ENCODE measurements at places on chromosomes 5 and 9. TPM values are rescaled to one million over a fixed set of nuclear protein-coding genes. Genes with fewer than 3 reads are reported as not detected.

The CENPH gene
- total RNA-seq = 35.6 TPM

The TAF1L gene
- total RNA-seq = not detected

The GNA14 gene
- total RNA-seq = 0.15 TPM

The DMRTA1 gene
- 1.8 TPM for total RNA-seq

The ADAMTSL1 gene
- not detected for total RNA-seq

The PTPN3 gene
- total RNA-seq = 10.4 TPM

The CCNO gene
- total RNA-seq = 12.3 TPM

The GKAP1 gene
- total RNA-seq = 5.2 TPM

The HCN1 gene
- total RNA-seq = 0.36 TPM

The CDH9 gene
- total RNA-seq = 0.10 TPM

The IL5 gene
- total RNA-seq = not detected

GRCh38 chr5:74667396-74667795 lies 17.6 kb upstream of the HEXB start:
- no peaks in the 10 kb centered on the region for H3K4me1 ChIP-seq
- H3K27ac ChIP-seq = no peak overlapping the region
- no peak overlapping the region for H3K4me3 ChIP-seq
- H3K36me3 ChIP-seq = no peaks in the 10 kb centered on the region
- H3K27me3 ChIP-seq = peaks cover 2% of the 10 kb centered on the region

GRCh38 chr5:74570250-74570649 lies 70.3 kb downstream of the ENC1 start:
- no peak overlapping the region for H3K4me3 ChIP-seq
- H3K4me1 ChIP-seq = no peaks in the 10 kb centered on the region
- no peak overlapping the region for H3K27ac ChIP-seq
- no peaks in the 10 kb centered on the region for H3K27me3 ChIP-seq
- no peak for DNase-seq
- H3K36me3 ChIP-seq = no peaks in the 10 kb centered on the region

- no peak for DNase-seq
- peak overlapping the region; percentile 84 for H3K27ac ChIP-seq
- H3K27me3 ChIP-seq = no peaks in the 10 kb centered on the region
- H3K4me1 ChIP-seq = peaks cover 19% of the 10 kb centered on the region
- H3K36me3 ChIP-seq = no peaks in the 10 kb centered on the region
- H3K4me3 ChIP-seq = peak overlapping the region; percentile 86
Observed at GRCh38 chr5:90473396-90474234, 956 bp downstream of the MBLAC2 start.

GRCh38 chr9:88786291-88787079 lies 204.8 kb upstream of the S1PR3 start:
- no peaks in the 10 kb centered on the region for H3K4me1 ChIP-seq
- H3K27me3 ChIP-seq = no peaks in the 10 kb centered on the region
- no peak for DNase-seq

GRCh38 chr5:14032918-14033317 lies 88.4 kb upstream of the DNAH5 start:
- H3K27ac ChIP-seq = peak overlapping the region; percentile 100
- H3K4me3 ChIP-seq = no peak overlapping the region
- DNase-seq = no peak
- H3K36me3 ChIP-seq = no peaks in the 10 kb centered on the region

GRCh38 chr9:89634995-89635742 lies 30.4 kb downstream of the GADD45G start:
- no peaks in the 10 kb centered on the region for H3K27me3 ChIP-seq
- H3K27ac ChIP-seq = no peak overlapping the region
- DNase-seq = no peak
- H3K4me3 ChIP-seq = no peak overlapping the region

DNA sequence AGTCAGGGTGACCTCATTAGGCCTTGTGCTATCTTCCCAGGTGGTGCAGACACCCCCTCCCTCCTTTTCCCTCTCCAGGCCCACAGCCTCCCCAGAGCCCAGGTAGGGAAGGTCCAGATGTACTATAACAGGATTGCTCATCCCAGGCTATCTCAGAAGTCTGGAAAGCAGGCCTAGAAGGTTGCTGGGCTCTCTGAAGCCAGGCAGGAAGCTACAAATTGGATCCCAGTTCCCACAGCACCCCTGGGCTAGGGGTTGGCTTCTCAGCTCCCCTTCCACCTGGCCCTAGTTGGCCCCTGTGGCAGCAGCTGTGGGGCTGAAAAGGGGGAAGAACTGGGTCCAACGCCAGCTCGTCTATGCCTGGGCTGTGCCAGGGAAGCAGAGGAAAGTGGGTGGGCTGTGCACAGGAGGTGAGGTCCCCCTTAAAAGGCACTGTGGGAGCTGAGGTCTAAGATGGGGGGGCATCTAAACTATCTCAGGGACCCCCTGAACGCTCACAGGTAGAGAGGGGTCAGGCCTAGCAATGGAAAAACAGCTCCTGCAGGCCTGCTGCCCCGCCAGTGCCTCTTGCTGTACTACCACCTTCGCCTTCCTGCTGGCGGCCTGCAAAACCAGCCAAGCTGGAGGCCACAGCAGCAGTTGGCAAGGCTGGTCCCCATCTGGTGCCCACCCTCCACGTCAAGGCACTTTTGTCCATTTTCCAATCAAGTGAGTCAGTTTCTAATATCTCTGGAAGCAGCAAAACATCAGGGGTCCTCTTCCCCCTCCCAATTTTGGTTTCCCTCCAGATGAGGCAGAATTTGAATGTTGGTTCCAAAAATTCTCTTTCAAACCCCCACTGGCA lies 13.3 kb upstream of the PSMD5 start:
- no peaks in the 10 kb centered on the region for H3K27me3 ChIP-seq
- no peak for DNase-seq
- no peak overlapping the region for H3K27ac ChIP-seq
- H3K4me1 ChIP-seq = no peaks in the 10 kb centered on the region
- H3K36me3 ChIP-seq = no peaks in the 10 kb centered on the region

DNA sequence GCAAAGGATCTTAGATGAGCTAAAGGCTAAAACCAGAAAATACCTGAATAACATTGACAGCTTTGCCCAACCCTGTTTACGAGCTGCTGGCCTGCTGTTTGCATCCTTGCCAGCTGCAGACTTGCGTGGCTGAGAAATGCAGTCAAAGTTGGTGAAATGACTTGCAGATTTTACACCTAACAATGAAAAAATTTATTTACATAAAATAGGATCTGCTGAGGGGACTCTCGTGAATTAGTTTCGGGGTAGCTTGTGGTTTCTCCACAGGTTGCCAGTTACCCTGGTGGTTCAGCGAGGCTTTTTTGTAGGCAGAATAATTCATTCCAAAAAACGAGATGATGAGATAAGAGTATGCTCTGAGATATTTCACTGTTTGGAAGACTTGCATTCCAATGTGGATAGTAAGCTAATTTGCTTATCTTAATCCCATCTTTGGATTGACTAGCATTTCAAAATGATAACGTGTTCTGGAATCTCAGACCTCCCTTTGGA lies 65.7 kb upstream of the FANCC start:
- DNase-seq = no peak
- H3K4me1 ChIP-seq = peaks cover 26% of the 10 kb centered on the region
- no peaks in the 10 kb centered on the region for H3K27me3 ChIP-seq

DNA sequence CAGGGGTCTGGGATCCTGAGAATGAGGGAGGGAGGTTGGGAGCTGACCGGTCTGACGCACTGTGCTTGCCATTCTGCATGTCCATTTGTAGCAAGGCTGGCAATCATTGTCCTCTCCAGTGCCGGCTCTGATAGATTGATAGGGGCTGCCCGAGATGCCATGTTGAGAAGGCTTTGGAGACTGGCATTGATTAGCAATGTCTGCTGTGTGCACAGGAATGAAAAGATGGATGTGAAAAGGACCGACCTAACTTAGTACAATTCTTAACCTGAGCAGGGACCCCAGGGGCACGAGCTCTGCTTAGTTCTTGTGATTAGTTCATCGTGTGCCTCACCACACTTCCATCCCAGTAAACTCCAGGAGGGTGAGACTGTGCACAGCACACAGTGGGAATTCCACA lies 17.0 kb downstream of the NEK6 start:
- DNase-seq = no peak
- H3K4me1 ChIP-seq = peaks cover 53% of the 10 kb centered on the region
- H3K4me3 ChIP-seq = no peak overlapping the region
- H3K27me3 ChIP-seq = no peaks in the 10 kb centered on the region
- H3K36me3 ChIP-seq = no peaks in the 10 kb centered on the region

DNA sequence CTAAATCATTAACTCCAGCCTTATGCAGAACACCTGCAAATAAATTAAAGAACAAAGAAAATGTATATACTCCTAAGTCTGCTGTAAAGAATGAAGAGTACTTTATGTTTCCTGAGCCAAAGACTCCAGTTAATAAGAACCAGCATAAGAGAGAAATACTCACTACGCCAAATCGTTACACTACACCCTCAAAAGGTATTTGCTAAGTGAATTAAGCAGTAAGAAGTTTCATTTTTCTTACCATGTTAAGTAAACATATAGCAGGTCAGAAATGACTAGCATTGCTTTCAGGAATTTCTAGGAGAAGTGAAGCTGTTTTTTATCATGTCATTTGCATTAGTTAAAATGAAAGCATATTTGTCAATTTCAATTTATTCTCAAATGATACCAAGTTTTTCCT lies 92.7 kb downstream of the MELK start:
- H3K4me3 ChIP-seq = no peak overlapping the region
- H3K27me3 ChIP-seq = no peaks in the 10 kb centered on the region
- H3K4me1 ChIP-seq = peaks cover 10% of the 10 kb centered on the region
- DNase-seq = no peak
- H3K36me3 ChIP-seq = peaks cover 23% of the 10 kb centered on the region

DNA sequence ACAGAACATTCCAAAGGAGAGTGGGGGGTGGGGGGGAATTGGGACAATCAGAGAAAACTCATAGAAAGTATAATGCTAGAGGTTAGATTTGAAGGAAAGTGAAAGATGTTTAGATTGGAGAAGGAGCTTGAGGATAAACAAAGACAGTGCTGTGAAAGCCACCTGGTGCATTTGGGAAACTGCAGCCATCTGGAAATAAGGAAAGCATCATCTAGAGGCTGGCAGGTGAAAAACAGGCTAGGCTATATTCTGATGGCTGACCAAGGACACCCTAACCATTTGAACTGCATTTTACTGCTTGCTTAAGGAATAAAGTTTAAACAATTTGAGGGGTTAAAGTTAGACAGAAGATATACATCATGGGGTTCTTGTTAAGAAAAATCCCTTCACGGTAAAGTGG lies 296.4 kb downstream of the CETN3 start:
- H3K4me1 ChIP-seq = no peaks in the 10 kb centered on the region
- no peaks in the 10 kb centered on the region for H3K27me3 ChIP-seq
- no peak overlapping the region for H3K27ac ChIP-seq

GRCh38 chr9:136407911-136408310 lies 2.5 kb downstream of the ENTR1 start:
- no peak overlapping the region for H3K4me3 ChIP-seq
- no peaks in the 10 kb centered on the region for H3K27me3 ChIP-seq
- peaks cover 6% of the 10 kb centered on the region for H3K4me1 ChIP-seq
- H3K27ac ChIP-seq = no peak overlapping the region
- DNase-seq = no peak

DNA sequence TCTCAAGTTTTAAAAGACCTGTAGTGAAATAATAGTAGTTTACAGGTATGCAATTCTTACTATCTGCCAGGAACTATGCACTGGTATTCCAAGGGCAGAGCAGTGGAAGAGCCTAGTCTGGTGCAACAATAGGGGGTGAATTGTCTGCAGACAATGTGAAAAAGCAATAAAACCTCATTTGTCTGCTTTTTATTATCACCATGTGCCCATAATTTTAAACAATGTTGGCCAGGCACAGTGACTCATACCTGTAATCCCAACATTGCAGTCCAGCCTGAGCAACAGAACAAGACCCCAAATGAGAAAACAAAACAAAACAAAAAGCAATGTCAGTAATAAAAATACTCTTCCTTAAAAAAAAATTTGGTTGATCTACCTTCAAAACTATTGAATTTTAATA lies 12.2 kb upstream of the SLC44A1 start:
- no peak for DNase-seq
- H3K4me3 ChIP-seq = no peak overlapping the region
- H3K36me3 ChIP-seq = no peaks in the 10 kb centered on the region
- H3K27me3 ChIP-seq = no peaks in the 10 kb centered on the region

DNA sequence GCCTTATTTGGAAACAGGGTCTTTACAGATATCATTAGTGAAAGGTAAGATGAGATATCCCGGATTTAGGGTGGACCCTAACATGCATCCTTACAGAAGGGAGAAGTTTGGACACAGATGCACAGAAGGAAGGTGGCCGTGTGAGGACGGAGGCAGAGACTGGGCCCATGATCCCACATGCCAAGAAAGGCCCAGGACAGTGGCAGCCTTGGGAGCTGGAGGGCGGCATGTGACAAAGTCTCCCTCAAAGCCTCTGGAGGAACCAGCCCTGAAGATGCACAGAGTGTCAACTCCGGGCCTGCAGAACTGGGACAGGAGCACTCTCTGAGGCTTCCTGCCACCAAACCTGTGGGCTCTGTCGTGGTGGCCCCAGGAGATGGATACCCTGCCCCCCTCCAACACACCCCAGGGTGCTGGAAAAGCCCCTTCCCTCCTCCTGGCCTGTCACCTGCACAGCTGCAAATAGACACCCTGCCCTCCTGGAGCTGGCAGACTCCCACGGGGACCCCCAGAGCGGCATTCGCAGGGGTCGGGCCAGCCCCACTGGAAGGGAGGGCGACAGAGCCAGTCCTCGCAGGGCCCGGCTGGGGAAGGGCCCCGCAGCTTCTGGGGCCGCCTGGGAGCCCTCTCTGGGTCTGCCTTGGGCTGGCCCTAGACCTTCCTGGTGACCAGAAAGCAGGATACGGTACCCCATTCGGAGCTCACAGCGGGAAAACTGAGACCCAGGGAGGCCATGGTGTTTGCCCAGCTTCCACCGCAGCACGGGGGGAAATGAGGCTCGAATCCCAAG lies 7.9 kb downstream of the NACC2 start:
- DNase-seq = no peak
- H3K36me3 ChIP-seq = no peaks in the 10 kb centered on the region
- peaks cover 69% of the 10 kb centered on the region for H3K4me1 ChIP-seq
- no peaks in the 10 kb centered on the region for H3K27me3 ChIP-seq
- peak overlapping the region; percentile 48 for H3K27ac ChIP-seq

DNA sequence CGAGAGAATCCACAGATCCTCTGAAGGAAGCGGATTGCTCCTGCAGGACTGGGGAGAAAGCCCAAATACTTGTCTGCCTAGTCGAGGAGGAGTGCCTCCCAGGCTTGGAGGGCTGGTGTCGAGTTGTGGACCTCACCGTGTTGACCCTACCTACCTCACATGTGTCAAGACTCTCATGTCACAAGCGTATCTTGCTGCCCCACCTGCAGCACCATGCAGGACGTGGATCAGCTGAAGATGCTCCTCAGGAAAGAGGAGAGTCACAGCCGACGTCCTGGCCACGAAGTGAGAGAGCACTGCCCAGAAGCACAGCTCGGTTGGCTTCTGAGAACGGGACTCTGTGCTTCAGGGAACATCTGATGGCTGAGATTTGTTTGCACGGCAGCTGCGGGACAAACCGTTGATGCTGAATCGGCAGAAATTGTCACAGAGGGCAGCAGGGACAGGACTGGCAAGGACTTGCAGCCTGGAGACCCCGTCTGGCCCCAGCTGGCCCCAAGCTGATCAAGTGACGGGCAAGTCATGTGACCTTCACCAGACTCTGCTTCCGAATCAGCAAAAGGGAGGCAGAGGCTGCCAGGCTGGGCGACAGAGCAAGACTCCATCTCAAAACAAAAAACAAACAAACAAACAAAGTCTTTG lies 119.1 kb upstream of the ITGA1 start:
- H3K27ac ChIP-seq = no peak overlapping the region
- no peak for DNase-seq
- no peaks in the 10 kb centered on the region for H3K4me1 ChIP-seq
- H3K36me3 ChIP-seq = no peaks in the 10 kb centered on the region
- peaks cover 3% of the 10 kb centered on the region for H3K27me3 ChIP-seq
- no peak overlapping the region for H3K4me3 ChIP-seq

- H3K4me1 ChIP-seq = no peaks in the 10 kb centered on the region
- H3K36me3 ChIP-seq = no peaks in the 10 kb centered on the region
- H3K27ac ChIP-seq = no peak overlapping the region
Observed at GRCh38 chr5:27129926-27130325, 91.5 kb upstream of the CDH9 start.

All from Panc1 (cell line).